ENCODE measurements at places on chromosomes 2 and 18.

GRCh38 chr2:85277416-85278158, 50.2 kb downstream of the TGOLN2 start:
- no peak for DNase-seq

DNA sequence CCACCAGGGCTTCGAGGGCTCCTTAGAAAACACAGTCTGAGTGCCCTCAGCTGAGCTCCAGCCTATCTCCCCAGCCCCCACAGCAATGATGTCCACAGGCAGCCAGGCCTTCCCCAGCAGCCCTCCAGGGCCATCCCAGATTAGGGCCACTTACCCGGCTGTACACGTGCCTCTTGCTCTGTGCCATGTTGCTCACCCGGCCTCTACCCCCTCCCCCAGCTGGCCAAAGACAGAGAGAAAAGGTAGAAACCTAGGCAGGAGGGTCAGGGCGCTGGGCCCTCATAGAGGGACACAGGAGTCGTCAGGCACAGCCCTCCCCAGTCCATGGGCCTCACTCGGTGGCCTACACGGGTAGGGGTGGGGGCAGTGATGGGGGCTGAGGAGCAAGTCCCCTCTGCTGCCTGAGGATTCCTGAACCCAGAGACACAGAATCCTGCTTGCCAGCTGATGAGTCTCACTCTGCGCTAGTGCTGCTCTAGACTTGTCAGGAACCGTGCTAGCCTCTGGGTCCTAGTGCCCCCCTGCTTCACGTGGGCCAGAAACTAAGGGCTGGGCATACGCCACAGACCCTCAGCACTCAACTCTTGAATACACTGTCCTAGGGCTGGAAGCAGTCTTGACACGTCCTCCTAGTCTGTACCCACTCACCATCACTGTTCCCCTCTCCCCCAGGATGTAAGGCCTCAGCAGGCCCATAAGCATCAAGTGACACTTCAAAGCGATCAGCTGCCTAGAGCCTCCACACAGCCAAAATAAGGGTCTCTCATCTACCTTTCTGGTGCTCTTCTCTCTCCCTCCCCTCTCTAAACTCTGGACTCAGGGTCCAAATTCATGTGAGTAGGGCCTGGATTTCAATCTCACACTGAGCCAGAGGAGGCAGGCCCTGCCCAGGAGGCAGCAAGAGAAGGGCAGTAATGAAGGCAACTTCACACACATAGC, at the start of gene DCTN1:
TSS of gene DCTN1 (minus strand) at position 461 of the 939 bp plus-strand sequence. CDS start at position 187, 274 bp downstream.
- DNase-seq = no peak

DNA sequence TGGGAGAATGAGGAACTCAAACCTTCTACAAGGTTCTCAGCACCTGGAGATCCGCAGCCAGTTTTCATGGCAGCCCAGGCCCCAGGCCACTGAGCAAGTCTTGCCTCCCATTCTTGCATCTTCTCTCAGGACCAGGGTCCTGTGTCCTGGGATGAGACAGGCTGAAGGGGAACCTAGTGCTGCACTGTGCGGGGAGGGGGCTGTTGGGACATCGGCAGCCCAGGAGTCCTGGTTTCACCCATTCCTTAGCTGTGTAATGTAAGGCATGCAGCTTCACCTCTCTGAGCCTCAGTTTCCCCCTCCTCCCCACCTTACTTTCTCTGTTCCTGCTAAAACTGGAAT, 43.9 kb downstream of the TNS1 start:
- DNase-seq = no peak

- no peak for DNase-seq
Observed at GRCh38 chr2:5587766-5588165, 104.4 kb upstream of the SOX11 start.

GRCh38 chr2:201777043-201777442, 3.7 kb downstream of the ALS2 start:
- no peak for DNase-seq

DNA sequence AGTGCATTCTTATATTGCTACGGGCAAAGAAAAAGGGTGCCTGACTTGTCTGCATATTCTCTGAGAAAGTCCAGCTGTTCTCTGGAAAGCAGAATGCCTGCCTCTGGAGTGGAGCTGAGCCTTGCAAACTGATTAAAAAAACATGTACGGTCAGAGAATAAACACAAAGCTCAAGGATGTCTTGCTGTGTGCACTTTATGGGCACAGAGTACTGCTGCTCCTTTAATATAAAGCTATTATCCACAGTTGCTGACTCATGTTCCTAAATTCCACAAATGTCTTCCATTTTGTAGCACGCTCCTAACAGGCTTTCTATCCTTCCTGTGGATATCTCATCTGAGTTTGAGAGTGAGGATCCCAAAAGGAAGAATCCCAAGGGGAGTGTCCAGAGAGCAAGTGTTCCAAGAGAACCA, 229.0 kb downstream of the MREG start:
- no peak for DNase-seq

GRCh38 chr18:62425465-62426190, 97.2 kb upstream of the ZCCHC2 start:
- peak; percentile 23 for DNase-seq

- DNase-seq = no peak
Observed at GRCh38 chr2:64192664-64193105, 48.5 kb upstream of the PELI1 start.

- no peak for DNase-seq
Observed at GRCh38 chr2:36427790-36428243, 72.2 kb downstream of the CRIM1 start.

DNA sequence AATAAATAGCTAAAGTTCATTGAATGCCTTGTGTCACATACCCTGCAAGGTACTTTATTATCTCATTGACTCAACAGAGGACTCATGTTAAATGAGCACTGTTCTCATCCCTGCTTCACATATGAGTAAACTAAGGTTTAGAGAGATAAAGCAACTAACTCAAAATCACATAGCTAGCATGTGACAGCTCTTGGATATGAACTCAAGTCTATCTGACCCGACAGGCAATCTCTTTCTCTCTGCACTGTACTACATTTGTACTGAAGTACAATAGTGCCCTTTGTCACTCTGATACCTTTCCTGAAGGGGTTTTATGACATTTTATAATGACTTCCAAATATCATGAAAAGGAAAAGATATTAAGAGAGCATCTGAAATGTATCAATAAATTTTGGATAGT, 297.5 kb upstream of the UBE2E3 start:
- no peak for DNase-seq

GRCh38 chr2:170895023-170895757, 33.9 kb upstream of the GORASP2 start:
- DNase-seq = no peak

DNA sequence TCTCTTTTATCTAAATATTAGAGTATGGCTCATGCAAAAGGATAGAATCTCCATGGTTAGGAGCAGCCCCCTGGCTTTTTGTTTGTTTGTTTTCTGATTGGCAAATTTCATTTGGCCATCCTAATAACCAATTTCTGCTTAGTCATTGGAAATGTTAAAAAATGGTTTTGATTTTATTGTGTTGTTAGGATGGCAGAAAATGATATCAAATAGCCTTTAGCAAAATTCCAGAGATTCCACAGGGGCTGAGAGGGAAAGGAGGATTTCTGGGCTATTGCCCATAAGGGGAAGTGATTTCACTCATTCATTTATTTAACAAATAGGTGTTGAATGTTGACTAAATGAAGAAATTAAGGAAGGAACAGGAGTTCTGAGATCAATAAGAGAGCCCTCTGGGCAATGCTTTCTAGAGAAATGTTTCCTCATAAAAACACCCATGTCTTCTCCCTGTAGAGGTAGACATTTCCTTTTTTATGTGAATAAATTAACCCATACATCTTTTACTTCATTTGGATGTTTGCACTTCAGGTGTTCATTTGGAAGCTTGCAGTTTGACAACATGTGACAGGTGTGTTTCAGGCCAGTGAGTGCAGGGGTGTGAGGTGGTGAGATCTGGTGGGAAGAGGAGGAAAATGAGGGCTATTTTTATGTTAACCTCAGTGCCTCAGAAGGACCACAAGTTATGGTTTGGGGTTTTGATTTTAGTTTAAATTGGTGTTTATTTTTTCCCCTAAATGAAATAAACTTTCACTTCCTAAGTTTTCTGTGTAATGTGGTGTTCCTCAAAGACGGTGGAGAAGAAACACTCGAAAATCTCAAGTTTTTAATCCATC, 61.7 kb upstream of the EPC2 start:
- DNase-seq = no peak

GRCh38 chr2:23617811-23618215, 232.8 kb downstream of the KLHL29 start:
- no peak for DNase-seq

- DNase-seq = no peak
Observed at GRCh38 chr2:44354761-44355160, 6.5 kb downstream of the PREPL start.

- DNase-seq = no peak
Observed at GRCh38 chr2:240502059-240502429, 55.7 kb downstream of the ANKMY1 start.

- no peak for DNase-seq
Observed at GRCh38 chr2:146669735-146670134, 1175.1 kb upstream of the ACVR2A start.

GRCh38 chr18:52216109-52216508, 123.9 kb upstream of the DCC start:
- DNase-seq = no peak

DNA sequence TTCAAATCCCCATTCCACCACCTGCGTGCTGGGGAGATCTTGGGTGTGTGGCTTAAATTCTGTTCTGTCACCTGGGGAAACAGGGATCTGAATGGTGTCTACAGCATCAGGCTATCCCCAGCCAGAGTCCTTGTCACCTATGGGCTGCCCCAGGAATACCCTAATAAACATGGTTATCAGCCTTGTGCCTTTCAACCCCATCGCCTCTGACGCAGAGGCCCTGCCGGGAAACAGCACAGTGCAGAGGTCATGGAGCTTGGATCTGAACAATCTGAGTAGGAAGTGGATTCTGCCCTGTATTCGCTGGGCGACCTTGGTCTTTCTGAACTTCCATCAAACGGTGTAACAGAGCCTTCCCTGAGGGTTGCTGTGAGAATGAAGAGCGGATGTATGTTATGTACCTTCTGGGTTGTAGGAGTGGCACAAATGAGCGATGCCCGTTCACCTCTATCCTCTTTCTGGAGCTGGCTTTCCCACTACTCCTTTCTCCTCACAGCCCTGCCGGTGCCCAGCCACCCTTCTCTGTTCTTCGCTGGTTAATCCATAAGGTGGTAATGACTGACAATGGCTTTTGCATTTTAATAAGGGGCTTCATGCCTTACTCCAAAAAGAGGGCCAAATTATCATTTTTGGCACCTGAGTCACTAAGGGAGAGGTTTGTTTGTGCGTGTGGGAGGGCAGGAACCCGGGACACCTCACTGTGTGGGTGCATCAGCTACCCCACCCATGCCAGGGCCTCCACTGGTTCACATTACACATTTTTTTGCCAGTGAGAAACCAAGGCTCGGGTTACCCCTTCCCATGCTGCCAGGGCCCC, 256.5 kb downstream of the MYCN start:
- no peak for DNase-seq

DNA sequence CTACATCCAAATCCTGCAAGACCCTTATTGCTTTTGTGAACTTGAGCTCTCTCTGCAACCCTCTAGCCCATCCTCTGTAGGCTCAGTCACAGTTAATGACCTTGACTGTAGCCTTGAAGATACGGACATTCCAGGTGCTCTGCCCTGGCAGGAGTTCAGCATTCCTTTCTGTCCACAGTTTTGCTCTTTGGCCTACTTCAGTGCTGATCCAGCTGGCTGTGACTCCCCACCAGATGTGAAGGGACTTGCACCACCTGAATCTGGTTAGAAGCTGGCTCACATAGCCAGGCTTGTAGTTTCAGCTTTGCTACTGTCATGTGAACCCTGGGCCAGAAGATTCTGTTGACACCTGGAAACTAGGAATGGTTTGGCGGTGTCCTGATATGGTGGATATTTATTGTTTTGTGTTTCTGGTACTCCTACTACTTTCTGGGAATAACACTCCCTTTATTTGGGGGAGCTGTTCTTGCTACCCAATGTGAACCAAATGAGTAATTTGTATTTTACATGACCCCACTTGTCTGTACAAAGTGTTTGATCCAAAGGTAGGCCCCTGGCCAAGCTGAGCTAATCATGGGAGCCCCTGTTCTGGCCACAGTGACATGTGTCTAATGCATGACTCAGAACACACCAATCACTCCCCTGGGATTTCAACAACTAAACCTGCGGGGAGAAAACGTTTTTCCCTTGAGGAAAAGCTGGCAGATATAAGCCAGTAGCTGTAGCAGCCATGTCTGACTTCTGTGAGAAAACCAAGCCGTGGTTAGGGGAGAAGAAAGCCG, 73.4 kb downstream of the CDCA7 start:
- DNase-seq = no peak

GRCh38 chr2:209388446-209389037, 35.3 kb upstream of the MAP2 start:
- DNase-seq = no peak

- DNase-seq = no peak
Observed at GRCh38 chr2:122469147-122469546, 713.7 kb downstream of the TSN start.

DNA sequence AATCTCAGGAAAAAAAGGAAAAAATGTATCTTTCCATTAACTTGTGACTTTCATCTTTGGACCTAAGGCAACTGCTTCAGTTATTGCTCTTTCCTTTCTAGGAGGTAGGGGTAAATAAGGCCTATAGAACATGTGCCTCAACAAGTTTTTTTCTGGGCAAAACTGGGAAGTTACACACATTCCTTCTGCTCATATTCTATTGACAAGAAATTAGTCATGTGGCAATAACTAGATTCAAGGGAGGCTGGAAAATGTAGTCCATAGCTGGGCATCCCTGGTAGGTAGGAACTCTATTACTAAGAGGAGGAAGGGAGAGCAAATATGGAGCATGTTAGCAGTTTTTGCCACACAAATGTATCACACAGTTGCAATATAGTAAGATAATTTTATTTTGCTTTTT, 37.7 kb upstream of the NEMP2 start:
- DNase-seq = no peak

DNA sequence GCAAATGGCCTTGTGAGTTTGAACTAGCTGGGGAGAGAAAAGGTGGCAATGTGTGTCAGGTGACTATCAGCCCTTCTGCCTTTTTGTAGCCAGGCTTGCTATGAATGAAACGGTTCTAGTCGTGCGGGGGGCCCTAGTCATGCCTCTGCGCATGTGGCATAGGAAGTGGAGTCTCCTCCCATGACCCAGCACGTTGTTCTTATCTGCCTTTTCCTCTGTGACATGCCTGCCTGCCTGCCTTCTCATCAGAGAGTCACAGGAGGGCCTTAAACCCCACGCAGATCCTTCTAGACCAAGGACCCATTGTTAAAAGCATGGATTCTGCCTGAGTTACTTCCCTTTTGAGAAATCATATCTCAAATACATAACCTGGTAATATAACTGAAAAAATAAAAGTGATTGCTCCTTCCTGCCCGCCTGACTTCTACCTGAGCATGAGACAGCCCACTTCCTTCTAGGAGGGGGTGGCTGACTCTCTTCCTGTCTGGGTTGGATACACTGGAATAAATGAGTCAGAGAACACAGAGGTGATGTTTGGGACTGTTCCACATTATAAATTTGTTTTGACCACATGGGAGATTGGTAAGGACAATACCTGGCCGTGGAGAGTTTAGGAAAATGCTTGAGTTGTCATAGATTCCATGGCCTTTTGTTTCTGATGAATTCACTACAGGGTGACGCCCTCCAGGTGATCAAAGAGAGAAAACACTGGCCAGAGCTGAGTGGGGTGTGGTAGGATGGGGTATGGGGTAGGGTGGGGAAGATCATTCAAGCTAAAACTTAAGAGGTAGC, 49.8 kb downstream of the FBLN7 start:
- peak; percentile 54 for DNase-seq

Data from activated CD4-positive, CD25-positive, alpha-beta regulatory T cell treated with anti-CD3 and anti-CD28 coated beads, Interleukin-2, amount 50 U/mL, for 16 hours (primary cell).